ENCODE measurements at places on chromosomes 2 and 18.

DNA sequence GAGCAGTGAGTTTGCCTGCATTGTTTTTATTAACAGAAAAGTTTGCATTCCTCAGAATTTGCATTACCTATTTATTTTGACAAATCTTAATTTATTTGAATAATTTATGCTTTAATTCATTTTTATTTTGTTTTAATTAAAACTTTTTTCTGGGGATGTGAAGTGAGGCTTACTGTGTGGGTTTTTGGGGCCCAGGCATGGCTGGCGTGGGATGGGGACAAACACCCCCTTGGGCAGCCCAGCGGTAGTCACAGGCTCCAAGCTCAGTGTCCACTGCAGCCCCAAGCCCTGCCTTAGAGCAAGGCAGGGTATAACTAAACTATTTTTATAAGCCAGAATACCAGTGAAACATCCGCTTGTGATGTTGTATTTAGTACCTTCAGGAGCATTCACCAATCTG, 95.7 kb upstream of the PXDN start:
- no peak for DNase-seq

- peak; percentile 77 for DNase-seq
These were observed 70.5 kb upstream of the ZNF516 start for GRCh38 chr18:76565238-76566173.

DNA sequence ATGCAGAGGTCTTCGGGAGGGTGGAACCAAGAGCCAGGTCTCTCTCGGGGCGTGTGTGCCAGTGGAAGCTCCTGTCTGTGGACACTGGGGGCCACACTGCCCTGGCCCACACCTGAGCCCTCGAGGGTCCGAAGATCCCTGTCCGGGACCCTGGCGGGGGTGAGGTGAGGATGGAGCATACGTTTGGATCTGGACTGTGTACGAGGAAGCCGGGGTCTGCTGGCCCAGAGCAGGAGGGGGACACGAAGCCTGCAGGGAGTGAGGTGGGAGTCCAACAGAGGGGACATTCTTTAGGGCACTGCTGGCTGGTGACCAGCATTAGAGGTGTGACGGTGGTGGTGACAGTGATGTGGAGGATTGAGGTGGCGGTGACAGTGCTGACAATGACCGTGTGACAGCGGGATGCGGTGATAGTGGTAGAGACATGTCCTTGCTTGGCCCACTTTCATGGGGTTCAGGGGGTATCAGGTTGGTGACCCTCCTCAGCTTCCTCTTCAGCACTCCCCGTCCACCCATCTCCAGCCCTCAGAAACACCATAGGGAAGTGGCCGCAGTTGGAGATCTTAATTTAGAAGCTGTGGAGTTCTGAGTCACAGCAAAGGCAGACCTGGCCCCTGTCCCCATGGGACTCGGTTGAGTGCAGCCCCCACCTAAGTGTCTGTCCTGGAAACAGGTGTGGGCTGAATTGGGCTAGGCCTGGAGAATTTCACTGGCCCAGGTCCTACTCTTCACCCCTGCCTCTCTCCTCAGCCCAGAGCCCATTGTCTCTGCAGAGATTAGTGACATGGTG, 252.0 kb downstream of the DYSF start:
- DNase-seq: no peak

- no peak for DNase-seq
These were observed 110.7 kb downstream of the XRCC5 start for GRCh38 chr2:216219861-216220260.

Measured in smooth muscle cell of the brain vasculature (primary cell).